Spinal cord (tissue), 10 donors: ENCODE measurements at places on chromosomes 16 and 17.

- DNase-seq = peak; percentile 21
These were observed 167.2 kb downstream of the ANKFN1 start for GRCh38 chr17:56320443-56320842.

DNA sequence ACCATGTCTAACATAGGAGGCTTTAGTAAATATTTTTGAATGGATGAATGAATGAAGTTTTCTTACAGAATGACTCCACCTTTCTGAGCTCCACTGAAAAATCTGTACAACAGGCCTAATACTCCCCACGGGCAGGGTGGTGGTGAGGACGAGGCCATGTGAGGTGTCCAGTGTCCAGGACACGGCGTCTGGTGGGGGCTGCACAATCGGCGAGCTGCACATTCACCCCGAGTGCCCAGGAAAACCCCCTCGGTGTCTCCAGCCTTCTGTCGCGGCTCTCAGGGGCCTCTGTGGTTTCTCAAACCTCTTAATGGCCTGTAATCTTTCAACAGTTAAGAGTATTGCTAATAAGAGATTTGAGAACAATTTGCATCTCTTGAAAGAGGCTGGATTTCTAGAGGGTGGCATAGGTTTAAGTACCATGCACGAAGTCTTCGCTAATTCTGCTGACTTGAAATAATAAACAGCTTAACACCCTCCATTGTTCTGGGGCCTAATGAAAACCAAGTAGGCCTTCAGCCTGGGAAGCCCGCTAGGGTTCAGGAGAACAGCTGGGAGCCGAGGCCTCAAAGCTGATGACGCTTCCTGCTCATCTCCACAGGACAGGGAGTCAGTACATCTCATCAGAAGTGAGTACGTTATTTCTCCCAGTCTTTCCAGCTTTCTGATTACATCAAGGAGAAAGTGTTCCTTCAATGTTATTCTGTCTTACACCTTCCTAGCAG lies 304.6 kb upstream of the FOXF1 start:
- DNase-seq = no peak

- DNase-seq = no peak
These were observed 18.6 kb downstream of the BRCA1 start for GRCh38 chr17:43106552-43106951.

DNA sequence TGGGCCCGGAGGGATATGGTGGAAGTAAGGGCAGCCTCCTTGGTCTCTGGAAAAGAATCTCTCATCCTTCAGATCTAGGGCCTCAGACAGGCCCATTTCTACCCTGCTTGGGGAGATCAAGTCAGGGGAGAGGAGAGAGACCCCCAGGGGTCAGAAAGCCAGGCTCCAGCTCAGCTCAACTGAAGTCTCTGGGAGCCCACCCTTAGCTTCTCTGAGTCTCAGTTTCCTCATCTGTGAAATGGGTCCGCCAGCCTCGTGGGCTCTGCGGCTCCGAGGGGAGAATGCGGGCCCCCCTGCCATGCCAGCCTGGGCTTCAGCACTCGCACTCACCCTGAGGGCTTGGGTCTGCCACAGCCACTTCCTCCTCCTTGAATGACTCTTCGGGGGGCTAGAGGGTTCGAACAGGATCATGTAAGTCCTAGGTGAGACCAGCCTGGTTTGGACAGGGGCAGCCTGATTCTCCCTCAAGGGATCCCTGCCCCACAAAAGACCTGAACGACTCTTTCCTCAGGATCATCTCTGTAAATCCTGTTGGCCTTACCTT lies 6.7 kb downstream of the CNGB1 start:
- DNase-seq = no peak

DNA sequence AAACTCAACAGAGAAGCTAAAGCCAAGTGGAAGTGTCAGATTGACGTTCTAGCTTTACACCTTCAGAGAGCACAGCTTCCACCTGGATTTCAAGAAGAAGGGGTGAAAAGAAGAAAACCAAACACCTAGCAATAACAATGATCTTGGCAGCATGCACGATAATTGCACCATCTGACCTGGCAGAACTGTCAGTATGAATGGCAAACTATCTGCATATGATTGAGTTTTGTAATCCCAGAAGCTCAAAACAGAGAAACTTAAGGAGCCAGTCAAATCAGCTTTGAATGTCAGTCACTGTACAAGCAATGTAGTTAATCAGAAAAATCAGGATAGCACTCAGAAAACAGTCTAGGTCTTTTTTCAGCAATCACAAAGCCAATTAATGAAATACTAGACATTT lies 427.1 kb downstream of the ZFHX3 start:
- no peak for DNase-seq

DNA sequence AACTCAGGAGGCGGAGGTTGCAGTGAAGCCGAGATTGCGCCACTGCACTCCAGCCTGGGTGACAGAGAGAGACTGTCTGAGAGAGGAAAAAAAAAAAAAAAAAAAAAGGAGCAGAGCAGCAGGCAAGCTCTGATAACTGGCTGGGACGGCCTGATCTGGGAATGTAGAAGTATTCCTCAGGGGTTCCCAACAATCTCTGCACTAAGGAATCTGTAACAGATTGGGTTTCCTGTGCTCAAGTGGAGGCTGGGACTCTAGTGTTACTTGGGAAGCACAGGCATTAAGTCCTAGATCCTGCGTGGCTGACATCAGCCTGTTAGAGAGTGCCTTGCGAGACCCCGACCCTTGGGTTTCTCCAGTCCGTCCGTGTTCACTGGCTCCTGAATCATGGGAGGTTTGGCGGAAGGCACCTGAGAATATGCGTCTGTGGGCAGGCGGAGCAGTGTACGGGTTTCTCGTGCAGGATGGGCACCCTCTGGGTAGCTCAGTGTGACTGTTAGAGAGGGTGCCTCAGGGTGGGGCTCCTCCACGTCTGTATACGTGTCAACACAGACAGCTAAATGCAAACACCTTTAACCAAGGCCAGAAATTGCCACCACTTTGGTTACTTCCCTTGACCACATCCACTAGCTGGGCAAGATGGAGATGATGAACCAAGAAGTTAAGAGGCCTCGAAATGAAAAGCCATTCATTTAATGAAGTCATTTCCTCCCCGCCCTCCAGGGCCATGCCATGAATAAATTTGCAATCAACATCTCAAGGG lies 174.9 kb upstream of the RPL38 start:
- no peak for DNase-seq

GRCh38 chr17:35368081-35368830 lies 5.2 kb downstream of the SLFN11 start:
- DNase-seq = no peak

DNA sequence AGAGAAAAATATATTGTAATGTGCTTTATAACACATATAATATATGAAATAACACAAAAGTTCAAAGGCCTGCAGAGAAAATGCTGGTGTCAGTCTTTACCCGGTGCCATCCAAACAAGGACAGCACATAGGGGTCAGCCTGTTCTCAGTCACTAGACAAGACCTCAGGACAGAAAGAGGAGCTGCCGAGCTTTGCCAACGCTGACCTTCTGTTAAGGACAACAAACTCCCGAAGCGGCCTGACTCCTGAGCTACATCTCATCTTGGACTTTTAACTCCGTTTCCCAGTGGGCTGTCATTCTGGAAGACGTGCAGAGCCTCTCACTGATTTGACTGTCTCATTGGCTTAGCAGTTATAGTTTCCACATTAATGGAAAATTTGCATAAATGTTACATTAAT lies 6.9 kb downstream of the ELAC2 start:
- DNase-seq = no peak

GRCh38 chr17:41527063-41528023 lies 765 bp downstream of the KRT19 start:
- no peak for DNase-seq

GRCh38 chr17:73349138-73349537 lies 37.3 kb upstream of the CDC42EP4 start:
- DNase-seq = no peak

DNA sequence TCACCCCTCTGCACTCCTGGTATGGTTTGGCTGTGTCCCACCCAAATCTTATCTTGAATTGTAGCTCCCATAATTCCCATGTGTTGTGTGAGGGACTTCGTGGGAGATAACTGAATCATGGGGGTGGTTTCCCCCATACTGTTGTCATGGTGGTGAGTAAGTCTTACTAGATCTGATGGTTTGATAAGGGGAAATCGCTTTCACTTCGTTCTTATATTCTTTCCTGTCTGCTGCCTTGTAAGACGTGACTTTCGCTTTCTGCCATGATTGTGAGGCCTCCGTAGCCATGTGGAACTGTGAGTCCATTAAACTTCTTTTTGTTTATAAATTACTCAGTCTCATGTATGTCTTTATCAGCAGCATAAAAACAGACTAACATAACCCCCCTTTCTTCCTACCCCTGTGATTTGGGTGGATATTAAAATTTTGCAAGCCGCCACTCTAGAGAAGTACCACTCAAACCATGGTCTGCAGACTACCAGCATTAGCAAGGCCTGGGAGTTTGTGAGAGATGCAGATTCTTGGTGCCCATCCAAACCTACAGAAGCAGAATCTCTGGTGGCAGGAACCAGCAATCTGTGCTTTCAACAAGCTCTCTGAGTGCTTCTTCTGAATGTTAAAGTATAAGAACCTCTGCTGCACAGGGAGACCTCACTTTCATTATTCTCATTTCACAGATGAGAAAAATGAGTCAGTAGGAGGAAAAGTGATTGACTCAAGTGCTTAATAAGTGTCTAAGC lies 999.5 kb upstream of the EEF2KMT start:
- DNase-seq = no peak

GRCh38 chr17:2936351-2936750 lies 127.1 kb downstream of the OR1D5 start:
- DNase-seq = no peak

DNA sequence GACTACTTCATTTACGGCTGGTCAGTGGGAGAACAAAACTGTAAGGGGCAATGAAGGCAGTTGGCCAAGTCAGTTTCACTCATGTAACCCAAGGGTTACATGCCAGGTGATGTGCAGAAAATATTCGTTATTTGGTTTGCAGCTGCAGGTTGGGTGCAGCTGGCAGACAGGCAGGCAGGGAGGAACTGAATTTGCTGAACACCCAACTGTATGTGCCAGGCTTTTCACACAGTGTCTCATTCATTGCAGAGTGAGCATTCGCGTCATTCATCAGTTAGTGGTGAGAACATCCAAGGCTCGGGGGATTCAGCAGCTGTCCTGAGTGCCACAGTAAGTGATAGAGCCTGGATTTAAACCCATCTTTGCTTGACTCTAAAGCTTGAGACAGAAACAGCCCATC lies 59.7 kb downstream of the ABCC6 start:
- DNase-seq = peak; percentile 65

GRCh38 chr16:87435372-87436224 lies 43.5 kb downstream of the MAP1LC3B start:
- peak; percentile 21 for DNase-seq

GRCh38 chr17:59287891-59288290 lies 43.6 kb upstream of the YPEL2 start:
- DNase-seq = no peak

DNA sequence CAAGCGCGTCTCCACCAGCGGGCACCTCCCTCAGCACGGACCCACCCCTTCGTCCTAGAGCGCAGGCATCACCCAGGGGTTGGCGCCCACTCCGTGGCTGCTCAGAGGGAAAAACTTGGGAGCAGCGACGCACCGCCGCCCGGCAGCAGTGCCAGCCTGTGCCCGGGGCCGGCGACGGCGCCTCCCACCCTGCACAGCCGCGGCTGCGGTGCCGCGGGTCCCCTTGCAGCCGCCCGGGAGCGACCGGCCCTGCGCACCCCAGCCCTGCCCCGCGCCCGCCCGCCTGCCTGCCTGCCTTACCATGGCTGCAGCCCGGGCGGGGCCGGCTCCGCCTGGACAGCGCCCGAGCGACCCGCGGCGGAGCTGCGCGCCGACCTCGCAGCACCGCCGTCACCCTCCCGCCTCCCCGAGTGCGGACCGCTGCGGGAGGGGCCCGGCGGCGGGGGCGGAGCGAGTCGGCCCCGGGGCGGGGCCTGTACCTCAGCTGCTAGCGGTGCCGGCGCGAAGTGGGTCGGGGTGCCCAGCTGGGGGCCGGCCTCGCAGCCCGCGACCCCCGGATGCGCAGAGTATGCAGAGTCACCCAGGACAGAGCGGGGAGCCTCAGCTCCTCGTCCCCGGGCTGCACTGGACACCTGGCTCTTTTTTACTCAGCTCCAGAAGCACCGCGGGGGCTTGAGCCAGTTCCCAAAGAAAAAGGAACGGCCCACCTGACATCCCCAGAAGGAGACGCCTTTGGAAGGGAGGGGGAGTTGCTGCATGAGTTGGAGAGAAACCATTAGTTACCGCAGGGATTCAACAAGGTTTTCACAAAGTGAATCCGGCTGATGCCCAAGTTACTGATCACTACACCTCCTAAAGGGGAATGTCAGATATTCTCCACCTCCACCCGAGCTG lies 17.5 kb upstream of the MTMR4 start:
- no peak for DNase-seq

- DNase-seq = no peak
These were observed 65.3 kb downstream of the RMI2 start for GRCh38 chr16:11410376-11411058.

DNA sequence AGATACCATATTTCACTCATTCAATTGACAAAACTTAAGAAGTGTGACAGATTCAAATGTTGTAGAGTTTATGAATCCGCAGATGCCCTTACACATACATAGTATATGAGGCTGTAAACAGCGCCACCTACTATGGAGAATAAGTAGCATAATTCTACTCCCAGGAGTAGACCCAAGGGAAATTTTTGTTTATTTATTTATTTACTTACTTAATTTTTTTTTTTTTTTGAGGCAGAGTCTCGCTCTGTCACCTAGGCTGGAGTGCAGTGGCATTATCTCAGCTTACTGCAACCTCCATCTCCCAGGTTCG lies 35.5 kb downstream of the GAN start:
- no peak for DNase-seq

GRCh38 chr17:63647065-63647725 lies 25.0 kb downstream of the MAP3K3 start:
- no peak for DNase-seq

DNA sequence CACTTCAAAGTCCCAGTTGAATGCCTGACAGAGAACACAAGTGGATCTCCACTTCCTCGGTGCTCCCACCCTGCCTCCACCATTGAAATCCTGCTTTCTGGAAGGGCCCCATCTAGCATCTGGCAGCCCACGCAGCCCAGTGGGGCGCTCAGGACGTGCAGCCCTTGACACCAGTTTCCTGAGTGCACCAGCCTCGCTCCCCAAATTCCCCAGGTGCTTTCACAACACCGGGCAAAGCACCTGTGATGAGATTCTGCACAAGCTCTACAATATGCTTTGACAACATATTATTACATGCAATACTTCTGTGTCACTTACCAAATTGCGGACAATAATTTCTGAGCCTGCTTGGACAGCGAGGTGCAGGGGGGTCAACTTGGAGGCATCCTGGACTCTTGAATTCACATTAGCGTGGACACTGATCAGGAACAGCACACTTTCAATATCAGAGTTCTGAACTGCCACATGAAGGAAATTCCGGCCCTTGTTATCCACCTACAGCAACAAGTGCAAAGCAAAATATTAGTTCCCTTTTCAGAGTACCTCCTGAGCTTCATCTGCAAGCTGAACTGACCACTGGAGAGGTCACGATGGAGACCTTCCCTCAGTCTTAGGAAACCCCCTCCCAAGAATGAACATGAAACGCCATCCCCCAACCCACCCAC lies 33.9 kb downstream of the CYB5D2 start:
- DNase-seq = no peak
